ENCODE measurements at places on chromosomes 4 and X. TPM values are rescaled to one million over a fixed set of nuclear protein-coding genes. Genes with fewer than 3 reads are reported as not detected.

GRCh38 chrX:19611636-19612376, 96.5 kb upstream of the MAP3K15 start:
- no peak for DNase-seq

- DNase-seq, result no peak
Observed at GRCh38 chr4:20292739-20293138, 41.0 kb downstream of the SLIT2 start.

DNA sequence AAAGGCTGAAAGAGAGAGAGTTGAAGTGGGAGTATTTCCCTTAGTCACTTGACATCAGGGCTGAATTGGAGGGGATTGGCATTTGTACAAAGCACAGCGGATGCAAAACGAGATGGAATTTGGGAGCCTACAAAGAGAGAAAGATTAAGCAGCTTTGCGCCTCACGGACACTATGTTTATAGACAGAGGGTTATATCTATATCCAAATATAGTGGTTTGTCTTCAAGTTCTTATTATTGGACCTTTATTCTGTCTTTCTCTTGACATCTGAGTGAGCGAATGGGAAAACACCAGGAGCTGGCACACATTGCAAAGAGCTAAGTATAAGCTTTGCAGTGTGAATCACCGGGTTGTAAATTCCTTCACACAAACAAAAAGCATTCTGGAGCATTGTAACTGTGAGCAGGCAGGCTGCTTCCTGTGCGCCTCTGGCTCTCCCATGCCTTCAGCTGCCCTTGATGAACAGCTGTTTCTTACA, 500.2 kb downstream of the STIM2 start:
- no peak for DNase-seq

DNA sequence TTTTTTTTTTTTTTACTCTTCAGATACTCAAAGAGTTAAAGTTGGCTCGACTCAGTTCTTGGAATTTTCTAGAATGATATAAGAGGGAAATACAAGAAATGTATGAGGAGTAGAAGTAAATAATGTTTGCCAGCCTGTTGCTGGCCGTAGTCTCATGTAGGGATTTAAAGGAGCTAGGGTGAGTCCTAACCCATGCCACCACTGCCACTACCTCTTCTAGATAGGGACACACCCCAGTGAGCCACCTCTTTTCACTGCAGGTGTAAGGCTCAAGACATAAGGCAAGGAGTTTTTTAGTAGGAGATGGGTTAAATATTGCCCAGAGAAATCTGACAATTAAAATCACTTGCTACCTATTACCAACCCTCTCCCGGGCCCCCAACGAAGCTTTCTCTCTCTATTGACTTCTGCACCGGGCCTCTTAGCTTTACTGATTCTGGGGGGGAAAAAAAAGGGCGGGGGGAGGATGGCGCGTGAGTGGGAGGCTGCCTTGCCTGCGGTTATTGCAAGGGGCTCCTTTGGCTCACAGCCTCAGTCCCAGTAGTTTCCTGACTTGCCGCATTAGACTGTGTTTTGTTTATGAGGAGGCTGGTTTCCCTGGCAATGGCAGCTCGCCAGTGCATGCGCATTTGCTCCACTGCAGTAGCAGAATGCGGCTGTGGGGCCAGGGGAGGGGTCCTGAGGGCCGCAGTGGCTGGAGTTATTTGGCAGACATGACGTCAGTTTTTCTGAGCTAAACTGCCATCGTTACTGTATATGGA, 3.0 kb downstream of the LINC00632 start:
- no peak for DNase-seq

DNA sequence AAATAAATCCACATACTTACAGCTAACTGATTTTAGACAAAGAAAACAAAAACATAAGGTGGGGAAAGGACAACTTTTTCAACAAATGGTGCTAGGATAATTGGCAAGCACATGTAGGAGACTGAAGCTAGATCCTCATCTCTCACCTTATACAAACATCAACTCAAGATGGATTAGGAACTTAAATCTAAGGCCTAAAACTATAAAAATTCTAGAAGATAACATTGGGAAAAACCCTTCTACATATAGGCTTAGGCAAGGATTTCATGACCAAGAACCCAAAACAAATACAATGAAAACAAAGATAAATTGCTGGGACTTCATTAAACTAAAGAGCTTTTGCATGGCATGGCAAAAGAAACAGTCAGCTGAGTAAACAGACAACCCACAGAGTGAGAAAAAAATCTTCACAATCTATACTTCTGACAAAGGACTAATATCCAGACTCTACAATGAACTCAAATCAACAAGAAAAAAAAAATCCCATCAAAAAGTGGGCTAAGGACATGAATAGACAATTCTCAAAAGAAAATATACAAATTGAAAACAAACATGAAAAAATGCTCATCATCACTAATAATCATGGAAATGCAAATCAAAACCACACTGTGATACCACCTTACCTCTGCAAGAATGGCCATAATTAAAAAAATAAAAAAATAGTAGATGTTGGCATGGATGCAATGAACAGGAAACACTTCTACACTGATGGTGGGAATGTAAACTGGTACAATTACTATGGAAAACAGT, 14.1 kb upstream of the AFP start:
- DNase-seq, result no peak

- DNase-seq, result peak; percentile 97
Observed at GRCh38 chr4:8228319-8229250, 29.5 kb downstream of the SH3TC1 start.

GRCh38 chrX:49761481-49761880, 65.7 kb upstream of the PAGE1 start:
- DNase-seq, result no peak

DNA sequence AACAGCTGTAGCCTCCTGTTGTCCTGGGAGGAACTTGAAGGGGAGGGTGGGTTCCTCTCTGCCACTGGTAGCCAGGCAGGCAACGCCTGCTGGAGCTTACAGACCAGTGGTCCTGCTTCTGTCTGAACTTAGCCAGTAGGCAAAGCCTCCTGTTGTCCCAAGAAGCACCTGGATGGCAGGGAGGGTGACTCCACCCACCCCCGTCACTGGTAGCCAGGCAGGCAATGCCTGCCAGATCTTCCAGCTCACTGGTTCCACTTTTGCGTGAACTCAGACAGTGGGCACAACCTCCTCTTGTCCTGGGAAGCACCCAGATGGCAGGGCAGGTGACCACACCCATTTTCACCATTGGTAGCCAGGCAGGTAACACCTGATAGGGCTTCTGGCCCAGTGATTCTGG, 203.5 kb upstream of the DIPK2B start:
- no peak for DNase-seq

GRCh38 chrX:96449896-96450295, 234.7 kb upstream of the DIAPH2 start:
- DNase-seq, result no peak

DNA sequence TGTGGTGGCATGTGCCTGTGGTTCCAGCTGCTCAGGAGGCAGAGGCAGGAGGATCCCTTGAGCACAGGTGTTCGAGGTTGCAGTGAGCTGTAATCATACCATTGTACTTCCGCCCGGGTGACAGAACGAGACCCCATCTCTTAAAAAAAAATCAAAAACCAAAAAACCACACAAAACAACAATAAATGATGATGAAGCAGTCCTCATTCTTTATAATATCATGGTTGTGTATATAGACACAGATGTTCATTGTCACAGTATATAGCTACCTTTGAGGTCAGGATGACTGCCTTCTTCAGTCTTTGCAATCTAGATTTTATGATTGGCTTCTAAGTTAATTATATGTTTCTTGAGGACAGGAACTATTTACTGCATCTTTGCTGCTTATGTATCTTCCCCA, 37.0 kb downstream of the ZFX start:
- no peak for DNase-seq

DNA sequence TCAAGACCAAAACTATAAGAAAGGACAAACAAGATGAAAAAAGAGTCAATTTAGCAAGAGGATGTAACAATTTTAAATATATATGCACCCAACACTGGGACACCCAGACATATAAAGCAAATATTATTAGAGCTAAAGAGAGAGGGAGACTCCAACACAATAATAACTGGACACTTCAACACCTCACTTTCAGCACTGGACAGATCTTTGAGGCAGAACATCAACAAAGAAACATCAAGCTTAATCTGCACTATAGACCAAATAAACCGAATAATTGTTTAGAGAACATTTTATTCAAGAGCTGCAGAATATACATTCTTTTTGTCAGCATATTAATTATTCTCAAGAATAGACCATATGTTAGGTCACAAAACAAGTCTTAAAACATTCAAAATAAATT, 109.7 kb upstream of the TET2 start:
- no peak for DNase-seq

GRCh38 chrX:24149351-24150050, at the start of gene ZFX:
Gene ZFX (plus strand): TSS chrX:24149729. CDS start chrX:24172743, 23,014 bp downstream.
- peak; percentile 87 for DNase-seq

- no peak for DNase-seq
Observed at GRCh38 chrX:150357790-150358189, 5.3 kb upstream of the MAMLD1 start.

DNA sequence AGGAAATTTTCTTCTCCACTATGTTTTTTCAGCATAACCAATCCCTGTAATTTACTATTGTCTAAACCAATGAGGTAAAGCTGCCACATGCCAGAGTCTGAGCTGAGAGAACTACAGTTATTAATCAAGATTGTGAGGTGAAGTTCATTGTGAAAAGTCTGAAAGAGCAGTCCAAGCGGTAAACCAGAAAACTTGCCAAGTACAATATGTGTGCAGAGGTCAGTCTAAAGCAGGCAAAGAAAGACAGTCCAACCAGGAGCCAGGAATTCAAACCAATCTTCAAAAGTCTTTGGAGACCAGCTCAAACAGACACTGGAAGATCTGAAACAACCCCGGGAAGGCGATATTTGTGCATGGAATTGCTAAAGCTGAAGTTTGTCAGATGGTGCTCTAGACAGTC, 229.1 kb upstream of the POU3F4 start:
- DNase-seq, result no peak

- no peak for DNase-seq
Observed at GRCh38 chr4:156779042-156779441, 192.6 kb downstream of the PDGFC start.

DNA sequence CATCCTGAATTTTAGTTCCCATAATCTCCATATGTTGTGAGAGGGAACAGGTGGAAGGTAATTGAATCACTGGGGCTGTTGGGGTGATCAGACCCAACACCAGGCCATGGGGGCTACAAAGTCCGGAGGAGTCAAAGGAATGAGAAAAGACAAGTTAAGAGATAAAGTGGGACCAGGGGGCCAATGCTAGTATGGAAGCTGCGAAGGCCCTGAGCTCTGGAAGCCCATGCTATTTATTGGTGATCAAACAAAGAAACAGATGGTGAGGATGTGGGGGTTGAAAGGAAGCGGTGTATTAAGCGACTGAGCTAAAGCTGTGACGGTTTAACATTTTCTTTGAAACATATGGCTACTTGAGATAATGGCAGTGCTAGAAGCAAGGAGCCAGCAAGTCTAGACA, 132.8 kb downstream of the PDGFC start:
- no peak for DNase-seq

GRCh38 chr4:161419822-161420221, 744.0 kb downstream of the FSTL5 start:
- no peak for DNase-seq

GRCh38 chr4:26069218-26069617, 155.2 kb downstream of the SMIM20 start:
- no peak for DNase-seq

GRCh38 chrX:111353793-111354192, 58.2 kb downstream of the DCX start:
- DNase-seq, result no peak

DNA sequence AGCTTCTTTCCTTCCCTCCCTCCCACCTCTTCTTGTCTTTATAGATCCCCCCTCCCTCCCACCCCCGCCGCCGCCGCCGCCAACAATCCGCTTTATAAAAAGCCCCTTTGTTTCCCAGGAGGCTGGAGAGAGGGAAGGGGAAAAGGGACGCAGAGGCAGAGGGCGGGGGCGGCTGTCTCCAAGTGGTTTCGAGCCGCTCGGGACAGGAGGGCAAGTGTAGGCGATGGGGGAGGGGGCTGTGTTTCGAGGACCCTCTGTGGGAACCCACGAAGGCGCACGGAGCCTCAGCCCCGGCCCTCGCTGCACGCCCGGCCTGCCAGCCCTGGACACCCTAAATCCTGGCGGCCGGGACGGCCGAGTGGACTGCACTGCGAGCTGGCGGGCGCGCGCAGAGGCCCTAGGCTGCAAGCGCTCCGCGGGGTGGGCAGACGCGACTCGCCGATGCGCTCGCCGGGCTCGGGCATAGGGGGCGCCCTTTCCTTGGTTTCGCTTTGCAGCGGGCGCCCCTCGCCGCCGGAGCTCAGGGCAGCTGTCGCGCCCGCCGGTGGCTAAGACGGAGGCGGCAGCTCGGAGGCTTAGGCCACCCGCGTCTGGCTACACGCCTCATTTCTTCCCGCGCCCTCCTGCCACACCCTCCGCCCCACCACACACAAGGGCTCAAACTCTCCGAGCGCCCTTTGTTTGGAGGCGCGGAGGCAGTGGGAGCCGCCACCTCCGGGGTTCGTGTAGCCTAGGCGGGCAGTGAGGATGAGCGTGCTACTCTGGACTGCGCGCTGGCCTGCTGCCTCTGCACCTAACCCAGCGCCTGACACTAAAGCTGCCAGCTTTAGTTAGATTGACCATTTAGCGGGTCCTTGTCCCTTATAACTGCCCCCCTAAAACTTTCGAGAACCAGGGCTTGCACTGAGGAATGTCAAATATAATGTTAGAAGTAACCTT, 2.2 kb downstream of the MAMLD1 start:
- DNase-seq, result peak; percentile 83

GRCh38 chrX:136589966-136590365, 58.0 kb downstream of the VGLL1 start:
- DNase-seq, result no peak

DNA sequence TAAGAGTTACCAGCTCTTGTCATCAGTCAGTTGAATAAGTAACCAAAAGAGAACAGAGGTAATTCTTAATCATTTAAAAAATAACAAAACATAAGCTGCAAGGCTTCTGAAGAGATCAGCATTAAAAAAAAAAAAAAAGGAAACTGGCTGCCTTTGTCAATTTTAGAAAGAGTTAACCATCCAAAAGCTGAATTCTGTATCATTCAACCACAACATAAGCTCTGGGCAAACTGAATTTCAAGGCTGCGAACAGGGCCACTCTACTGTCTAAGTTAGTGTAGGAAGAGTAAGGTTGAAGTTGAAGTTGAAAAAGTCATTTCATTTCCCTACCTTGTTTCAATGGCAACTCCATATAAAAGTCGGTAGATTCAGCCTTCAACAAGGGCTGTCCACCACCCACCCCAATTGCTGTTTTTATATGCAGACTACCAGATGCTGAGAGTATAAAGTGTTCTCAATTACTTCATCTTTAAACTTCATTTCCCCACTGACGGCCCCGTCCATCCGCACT, 1.1 kb upstream of the LIN54 start:
- peak; percentile 37 for DNase-seq

GRCh38 chr4:113563691-113564378, 197.7 kb downstream of the CAMK2D start:
- peak; percentile 11 for DNase-seq

The FOXR2 gene
- total RNA-seq, result not detected

The ENPP6 gene
- not detected for total RNA-seq

The PAQR3 gene
- total RNA-seq, result 13.8 TPM

The MAGEE2 gene
- total RNA-seq, result not detected

The ATXN3L gene
- not detected for total RNA-seq

The SMIM9 gene
- total RNA-seq, result not detected

The MAMLD1 gene
- 2.7 TPM for total RNA-seq

The PABPC1L2B gene
- not detected for total RNA-seq

The GLUD2 gene
- 1.8 TPM for total RNA-seq

The NDST4 gene
- not detected for total RNA-seq

The AMOT gene
- 3.2 TPM for total RNA-seq

The NLGN4X gene
- total RNA-seq, result 11.5 TPM
